ENCODE measurements at places on chromosomes 2 and 18. TPM values are rescaled to one million over a fixed set of nuclear protein-coding genes. Genes with fewer than 3 reads are reported as not detected.

The SGPP2 gene
- 9.9 TPM for total RNA-seq

The DSG4 gene
- not detected for total RNA-seq

The CYBRD1 gene
- total RNA-seq = 1.1 TPM

The NYAP2 gene
- 0.06 TPM for total RNA-seq

The LBH gene
- total RNA-seq = 364 TPM

The CNNM4 gene
- total RNA-seq = 6.7 TPM

The TMEM178A gene
- total RNA-seq = not detected

The POLR1B gene
- 29.7 TPM for total RNA-seq

The HOXD4 gene
- not detected for total RNA-seq

The RESP18 gene
- total RNA-seq = not detected

The SLC11A1 gene
- 1.9 TPM for total RNA-seq

The LRP1B gene
- total RNA-seq = not detected

The FAP gene
- not detected for total RNA-seq

The EVA1A gene
- not detected for total RNA-seq

The IL1F10 gene
- total RNA-seq = not detected

The UGT1A1 gene
- total RNA-seq = not detected

The SERPINE2 gene
- 1.0 TPM for total RNA-seq

The PRSS56 gene
- not detected for total RNA-seq

The SP5 gene
- total RNA-seq = not detected

The SIX3 gene
- not detected for total RNA-seq

The PPM1G gene
- 56.1 TPM for total RNA-seq

The MC2R gene
- not detected for total RNA-seq

The CAVIN2 gene
- not detected for total RNA-seq

The SLC23A3 gene
- 11.8 TPM for total RNA-seq

The KHK gene
- 6.0 TPM for total RNA-seq

The G6PC2 gene
- total RNA-seq = not detected

The TEX44 gene
- not detected for total RNA-seq

The SMYD1 gene
- not detected for total RNA-seq

The SPHKAP gene
- total RNA-seq = not detected

The NEU2 gene
- not detected for total RNA-seq

The RAB6C gene
- not detected for total RNA-seq

The MRO gene
- not detected for total RNA-seq

The SLC38A11 gene
- total RNA-seq = not detected

The DNAH6 gene
- total RNA-seq = 1.9 TPM

The ALPI gene
- not detected for total RNA-seq

The KCNE4 gene
- total RNA-seq = not detected

The NLRC4 gene
- total RNA-seq = 0.20 TPM

The TRIB2 gene
- 126 TPM for total RNA-seq

The HAAO gene
- total RNA-seq = 0.44 TPM

The BCL2L11 gene
- 34.1 TPM for total RNA-seq

The LOXL3 gene
- total RNA-seq = 0.25 TPM

The CFC1 gene
- total RNA-seq = not detected

The DRC1 gene
- not detected for total RNA-seq

The EMX1 gene
- not detected for total RNA-seq

The UGT1A7 gene
- total RNA-seq = not detected

The FSIP2 gene
- total RNA-seq = 0.49 TPM

The OLA1 gene
- total RNA-seq = 31.1 TPM

The GALNT5 gene
- total RNA-seq = not detected

The TFCP2L1 gene
- 0.06 TPM for total RNA-seq

The FBXO48 gene
- 6.4 TPM for total RNA-seq
